ENCODE measurements at places on chromosomes 1 and 21. TPM values are rescaled to one million over a fixed set of nuclear protein-coding genes. Genes with fewer than 3 reads are reported as not detected.

S100A7A gene
- total RNA-seq = not detected

- DNase-seq = no peak
These were observed 7.3 kb downstream of the SH3BGRL3 start for GRCh38 chr1:26287033-26287711.

GRCh38 chr1:181181792-181182585, 93.5 kb downstream of the IER5 start:
- DNase-seq = no peak

- no peak for DNase-seq
These were observed 8.3 kb upstream of the MIIP start for GRCh38 chr1:12010746-12011570.

OLFM3 gene
- total RNA-seq = 44.9 TPM

Data from dorsolateral prefrontal cortex (tissue), 122 donors.